ENCODE measurements at places on chromosomes 3 and 15.

DNA sequence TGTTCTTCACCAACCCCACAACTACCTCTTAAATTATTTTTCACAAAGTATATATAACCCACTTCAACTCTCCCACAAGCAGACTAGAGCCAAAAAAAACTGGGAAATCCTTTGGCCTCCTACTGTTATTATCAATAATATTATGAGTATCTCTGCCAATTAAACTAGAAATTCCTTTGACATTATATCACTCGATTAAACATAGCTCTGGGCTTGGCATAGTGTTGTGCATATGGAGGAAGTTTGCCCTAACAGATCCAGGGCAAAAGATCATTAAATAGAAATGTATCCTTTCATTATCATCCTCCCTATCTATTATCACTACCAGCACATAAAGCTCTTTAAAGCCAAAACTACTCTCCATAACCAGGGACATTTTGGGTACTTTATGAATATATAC is 74.9 kb downstream of the OSBPL10 start:
- DNase-seq = no peak

GRCh38 chr15:48861813-48862431 is 16.0 kb upstream of the EID1 start:
- no peak for DNase-seq

GRCh38 chr3:108806316-108806715 is 16.3 kb upstream of the TRAT1 start:
- no peak for DNase-seq

DNA sequence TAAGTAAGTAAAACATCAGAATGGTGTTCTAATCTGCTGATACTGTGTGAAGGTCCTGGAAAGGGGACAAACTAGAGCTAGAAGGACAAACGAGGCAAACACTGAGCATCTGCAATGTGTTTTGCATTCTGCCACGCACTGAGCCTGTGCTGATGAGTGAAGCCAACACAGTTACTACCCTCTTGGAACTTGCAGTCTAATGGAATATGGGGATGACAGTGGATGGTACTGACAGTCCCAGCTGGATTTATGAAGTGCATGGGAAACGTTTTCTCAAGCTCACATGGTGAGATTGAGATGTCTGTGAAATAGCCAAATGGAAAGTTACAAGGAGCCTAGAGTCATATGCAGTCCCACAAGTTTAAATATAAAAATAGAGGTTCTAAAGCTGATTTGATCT is 86.6 kb downstream of the FOXB1 start:
- DNase-seq = no peak

- DNase-seq = no peak
Observed at GRCh38 chr3:65226287-65226686, 538.5 kb upstream of the ADAMTS9 start.

DNA sequence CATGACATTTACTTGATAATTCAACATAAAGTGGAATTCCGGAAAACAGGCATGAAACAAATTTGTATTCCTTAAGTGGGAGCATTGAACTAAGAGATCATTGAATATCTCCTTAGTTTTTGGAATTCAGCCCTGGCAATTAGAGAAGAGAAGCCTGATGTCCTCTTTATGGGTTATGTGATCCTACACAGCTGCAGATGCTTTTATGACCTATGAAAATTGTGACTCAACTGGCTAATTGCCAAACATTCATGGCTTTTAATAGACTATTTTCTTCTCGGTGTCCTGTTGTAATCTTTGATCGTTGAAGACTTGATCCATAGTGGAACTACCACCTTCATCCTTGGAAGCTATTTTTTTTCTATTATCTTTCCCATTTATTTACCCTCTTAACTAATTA is 46.1 kb downstream of the AGBL1 start:
- DNase-seq = no peak

DNA sequence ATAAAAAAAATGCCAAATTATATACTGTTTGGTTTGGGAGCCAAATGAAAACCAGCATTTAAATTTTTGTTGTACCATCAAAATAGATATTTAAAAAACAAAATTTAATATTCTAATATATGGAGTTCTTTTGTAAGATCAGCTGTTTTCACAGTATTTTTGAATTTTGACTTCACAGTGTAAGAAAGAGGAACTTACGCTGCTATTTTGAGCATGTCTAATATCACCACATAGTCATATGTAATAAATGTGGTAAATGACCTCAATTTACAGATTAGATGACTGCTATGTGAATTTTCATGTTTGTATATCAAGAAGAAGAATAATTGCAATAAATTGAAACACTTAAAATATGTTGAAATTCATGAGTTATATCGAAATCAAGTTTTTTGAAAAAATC is 189.6 kb downstream of the ARRDC4 start:
- DNase-seq = no peak

DNA sequence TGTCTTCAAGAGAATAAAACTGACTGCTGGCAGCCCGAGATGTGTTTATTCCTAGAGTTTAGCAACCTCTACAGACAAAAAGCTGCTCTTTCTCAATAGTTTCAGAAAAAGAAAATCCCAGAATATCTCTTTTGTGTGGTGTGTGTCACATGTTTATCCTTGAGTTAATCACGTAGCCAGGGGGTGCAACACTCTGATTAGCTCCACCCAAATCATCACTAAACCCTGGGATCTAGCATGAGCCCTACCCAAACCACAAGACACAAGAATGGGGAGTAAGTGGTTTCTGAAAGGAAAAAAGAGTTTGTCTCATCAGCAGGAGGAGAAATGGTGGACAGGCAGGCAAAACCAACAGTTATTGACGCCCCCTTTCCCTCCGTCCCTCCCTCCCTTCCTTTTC is 78.5 kb upstream of the AGBL1 start:
- no peak for DNase-seq

DNA sequence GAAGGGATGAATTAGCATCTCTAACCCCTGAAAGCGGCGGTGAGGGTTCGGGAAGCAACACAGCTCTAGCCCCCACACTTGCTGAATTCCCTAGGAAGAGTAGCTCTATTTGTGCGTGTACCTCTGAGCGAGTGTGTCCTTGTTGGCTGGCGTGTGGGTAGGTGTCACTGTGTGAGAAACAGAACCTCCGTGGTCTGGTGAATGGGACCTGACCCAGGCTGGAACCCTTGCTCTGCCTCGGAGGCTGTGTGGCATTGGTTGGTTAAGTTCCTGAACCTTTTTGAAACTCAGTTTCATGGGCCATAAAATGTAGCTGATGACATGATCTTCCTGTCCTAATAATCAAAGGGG is 414 bp upstream of the TMEM115 start:
- DNase-seq = no peak

DNA sequence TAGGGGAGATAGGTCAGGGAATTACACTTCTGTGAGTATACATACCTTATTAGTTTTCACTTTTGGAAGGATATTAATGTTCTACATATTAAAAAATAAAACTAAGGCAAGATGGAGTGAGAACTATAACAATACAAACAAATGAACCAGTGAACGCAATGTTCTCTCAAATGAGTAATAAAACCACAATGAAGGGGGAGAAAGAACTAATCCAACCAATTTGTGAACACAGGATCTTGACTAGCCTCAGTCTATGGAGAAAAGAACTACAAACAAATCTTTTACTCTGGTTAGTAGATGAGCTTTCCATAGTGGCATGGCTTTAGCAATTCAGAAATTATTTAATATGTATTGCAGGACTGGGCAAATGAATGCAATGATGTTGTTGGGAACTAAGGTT is 26.9 kb upstream of the ATOSA start:
- DNase-seq = no peak

DNA sequence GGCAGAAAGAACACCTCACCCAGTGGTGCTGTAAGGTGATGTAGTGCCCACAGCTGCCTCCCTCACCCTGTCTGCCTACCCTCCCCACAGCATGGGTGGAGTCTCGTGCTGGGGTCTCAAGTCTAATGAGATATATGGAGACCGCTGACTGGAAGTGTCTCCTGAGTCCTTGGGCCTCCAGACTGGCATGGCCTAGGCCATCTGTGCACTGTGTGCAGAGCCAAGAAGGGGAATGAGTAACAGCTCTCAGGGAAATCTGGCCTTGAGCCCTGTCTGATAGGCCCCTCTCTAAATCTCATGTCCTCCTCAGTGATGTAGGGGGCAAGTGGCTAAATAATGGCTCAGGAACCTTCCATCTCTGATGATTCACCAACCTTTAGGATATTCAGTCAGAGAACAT is 277.4 kb downstream of the PLCL2 start:
- no peak for DNase-seq

DNA sequence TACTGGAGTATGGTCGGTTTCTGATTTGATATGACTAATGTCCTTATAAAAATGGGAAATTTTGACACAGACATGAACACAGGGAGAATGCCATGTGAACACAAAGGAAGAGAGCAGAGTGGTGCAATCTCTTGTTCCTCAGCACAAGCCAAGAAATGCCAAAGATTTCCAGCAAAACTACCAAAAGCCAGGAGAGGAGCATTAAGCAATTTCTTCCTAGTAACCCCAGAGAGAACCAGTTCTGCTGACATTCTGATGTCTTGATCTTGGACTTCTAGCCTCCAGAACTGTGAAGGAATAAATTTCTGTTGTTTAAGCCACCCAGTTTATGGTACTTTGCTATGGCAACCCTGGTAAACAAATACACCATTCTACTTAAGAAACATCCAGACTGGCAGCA is 227.8 kb upstream of the MRPL3 start:
- DNase-seq = no peak

DNA sequence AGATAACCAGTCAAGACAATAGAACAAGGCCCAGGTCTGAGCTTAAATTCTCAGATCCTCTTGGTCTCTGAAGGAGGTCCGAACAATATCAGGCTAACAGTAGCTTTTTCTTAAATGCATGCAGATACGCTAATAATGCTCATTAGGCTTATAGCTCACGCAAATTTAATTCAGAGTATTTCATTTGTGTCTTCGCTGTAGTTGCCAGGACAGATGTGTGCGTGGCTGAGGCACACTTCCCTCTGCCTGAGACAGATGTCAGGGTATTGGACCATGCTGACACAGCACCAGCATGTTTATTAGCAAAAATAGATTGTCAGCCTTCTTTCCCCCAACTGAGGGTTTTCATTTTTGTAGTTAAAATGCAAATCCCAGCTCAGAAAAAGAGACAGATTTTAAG is 102.9 kb upstream of the BFSP2 start:
- DNase-seq = no peak

- no peak for DNase-seq
Observed at GRCh38 chr15:88932271-88932874, 19.2 kb upstream of the MFGE8 start.

GRCh38 chr3:48507256-48508061 is 3.5 kb upstream of the SHISA5 start:
- no peak for DNase-seq

DNA sequence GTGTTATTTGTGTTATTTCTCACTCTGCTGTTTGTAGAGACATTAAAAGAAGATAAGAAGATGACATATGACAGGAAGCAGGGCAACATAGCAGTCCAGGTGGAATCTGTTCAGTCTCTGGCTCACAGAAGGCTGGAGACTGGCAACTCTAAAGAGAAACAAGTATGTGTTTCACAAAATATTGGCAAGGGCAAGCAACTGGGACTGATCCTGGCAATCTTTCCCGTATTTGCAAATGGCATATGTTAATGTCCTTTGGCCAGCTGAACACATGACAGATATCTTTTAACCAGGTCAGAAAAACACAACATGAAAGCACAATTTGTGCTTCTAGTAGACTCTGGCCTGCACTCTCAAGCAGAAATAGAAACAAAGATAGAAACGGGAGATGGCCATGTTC is 1354.1 kb upstream of the EPHA6 start:
- no peak for DNase-seq

GRCh38 chr15:66724732-66725463 is 22.9 kb downstream of the SMAD6 start:
- no peak for DNase-seq

DNA sequence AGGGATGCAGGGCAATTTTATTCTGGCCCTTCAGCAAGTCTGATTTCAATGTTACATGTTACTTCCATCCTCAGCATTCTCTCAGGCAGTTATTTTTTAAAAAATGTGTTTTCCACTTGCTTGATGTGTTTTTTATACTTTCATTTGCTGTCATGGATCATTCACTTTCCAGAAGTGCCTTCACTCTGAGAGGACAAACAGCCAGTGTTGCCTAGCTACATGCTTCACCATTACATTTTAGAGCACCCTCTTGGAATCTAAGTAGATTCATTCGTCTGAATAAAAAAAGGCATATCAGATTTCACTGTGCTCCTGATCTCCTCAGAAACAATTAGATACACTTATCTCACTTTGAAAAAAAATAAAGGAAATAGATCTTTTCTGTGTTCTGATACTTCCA is 93.6 kb upstream of the POU1F1 start:
- no peak for DNase-seq

- DNase-seq = no peak
Observed at GRCh38 chr3:14177580-14178246, 688 bp downstream of the XPC start.

GRCh38 chr3:150278843-150279381 is 129.2 kb upstream of the TSC22D2 start:
- DNase-seq = no peak

All from dorsolateral prefrontal cortex (tissue), 122 donors.